8988T (cell line): ENCODE measurements at places on chromosomes 4 and X.

GRCh38 chr4:147848634-147849033, 116.7 kb downstream of the ARHGAP10 start:
- DNase-seq = no peak

DNA sequence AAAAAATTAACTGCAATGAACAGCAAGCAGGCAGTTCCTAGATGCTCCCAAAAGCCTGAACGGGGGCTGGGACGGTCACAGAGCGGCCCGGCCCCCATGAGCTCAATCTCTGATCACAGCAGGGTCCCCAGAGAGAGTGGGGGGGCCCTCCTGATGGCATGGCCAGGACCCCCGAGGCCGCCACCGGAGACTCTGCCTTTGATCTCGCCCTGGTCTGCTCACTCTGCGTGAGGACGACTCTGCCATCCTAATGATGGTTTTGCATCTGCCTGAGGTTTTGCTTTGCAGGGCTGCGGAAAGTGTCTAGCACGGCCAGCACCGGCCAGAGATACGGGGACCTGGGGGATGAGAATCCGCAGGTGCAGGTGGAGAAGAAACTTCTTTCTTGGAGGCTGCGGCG, 103.8 kb downstream of the SHOX start:
- DNase-seq = no peak

GRCh38 chr4:55358668-55359067, 12.6 kb downstream of the SRD5A3 start:
- no peak for DNase-seq

DNA sequence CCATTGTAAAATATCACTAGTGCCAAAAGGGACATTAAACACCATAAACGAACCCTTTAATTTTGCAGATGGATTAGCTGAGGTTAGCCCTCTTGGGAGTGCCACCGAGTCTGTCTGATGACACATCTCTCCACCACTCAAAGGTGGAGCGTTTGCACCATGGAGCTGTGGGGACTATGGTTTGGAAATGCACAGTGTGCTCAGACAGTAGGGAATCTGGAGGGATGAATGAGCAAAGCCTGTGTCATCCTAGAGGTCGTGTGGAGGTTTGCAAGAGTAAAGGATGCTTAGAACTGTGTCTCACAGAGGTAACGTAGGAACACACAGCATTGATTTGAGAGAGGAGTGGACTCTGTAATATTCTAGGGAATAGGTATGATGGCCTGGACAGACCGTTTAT, 93.7 kb downstream of the CLNK start:
- DNase-seq = no peak

DNA sequence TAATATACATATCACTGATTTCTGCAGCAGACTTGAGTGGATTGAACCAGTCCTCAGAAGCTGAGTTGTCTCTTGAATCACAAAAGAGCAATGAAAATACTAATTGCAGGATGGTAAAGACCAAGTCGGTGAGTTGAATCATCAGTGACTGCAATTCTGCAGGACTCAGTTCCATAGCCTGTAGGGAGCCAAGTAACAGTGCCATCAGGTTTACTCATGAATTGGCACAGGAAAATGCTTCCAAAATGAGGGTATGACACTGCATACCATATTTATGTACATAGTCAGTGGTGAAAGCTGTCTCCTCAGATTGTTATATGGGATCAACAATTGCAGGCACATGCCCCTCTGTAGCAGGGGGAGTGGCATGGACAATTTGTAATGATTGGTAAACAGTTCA, 192.8 kb downstream of the CCNG2 start:
- no peak for DNase-seq

DNA sequence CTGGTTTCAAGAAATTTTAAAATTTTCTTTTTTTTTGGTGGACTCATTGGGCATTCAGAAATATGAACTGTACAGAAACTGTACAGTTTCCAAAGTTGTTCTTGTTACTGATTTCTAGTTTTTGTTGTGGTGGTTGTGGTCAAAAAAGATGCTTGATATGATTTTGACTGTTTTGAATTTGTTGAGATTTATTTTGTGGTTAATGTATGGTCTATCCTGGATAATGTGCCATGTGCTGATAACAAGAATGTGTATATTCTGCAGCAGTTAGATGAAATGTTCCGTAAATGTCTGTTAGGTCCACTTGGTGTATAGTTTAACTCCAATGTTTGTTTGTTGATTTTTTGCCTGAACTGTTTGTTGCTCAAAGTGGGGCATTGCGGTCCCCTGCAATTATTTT, 127.6 kb upstream of the NUDT6 start:
- no peak for DNase-seq

DNA sequence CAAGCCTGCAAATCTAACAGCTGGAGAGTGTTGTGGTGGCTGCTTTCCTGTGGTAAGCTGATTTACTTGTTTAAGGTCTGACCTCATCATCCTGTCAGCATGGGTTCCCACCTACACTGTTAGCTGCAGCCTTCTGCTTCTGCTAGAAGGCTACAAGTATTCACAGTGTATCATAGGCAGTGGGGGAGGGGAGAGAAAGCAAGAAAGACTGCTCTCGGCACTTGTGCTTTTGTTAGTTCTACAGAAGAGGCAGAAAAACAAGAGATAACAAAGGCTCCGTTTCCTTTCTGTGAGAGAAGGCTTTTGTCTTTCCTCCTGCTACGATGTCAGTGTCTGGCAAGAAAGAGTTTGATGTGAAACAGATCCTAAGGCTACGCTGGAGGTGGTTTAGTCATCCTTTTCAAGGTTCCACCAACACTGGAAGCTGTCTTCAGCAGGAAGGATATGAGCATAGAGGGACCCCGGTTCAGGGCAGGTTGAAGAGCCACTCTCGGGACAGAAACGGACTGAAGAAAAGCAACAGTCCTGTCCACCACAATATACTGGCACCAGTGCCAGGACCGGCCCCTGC, at the start of gene KLHL4:
TSS of gene KLHL4 (plus strand) at position 232 of the 571 bp plus-strand sequence. CDS start at position 324, 92 bp downstream.
- DNase-seq = no peak

GRCh38 chrX:72107841-72108595, 23.7 kb downstream of the RTL5 start:
- DNase-seq = no peak

DNA sequence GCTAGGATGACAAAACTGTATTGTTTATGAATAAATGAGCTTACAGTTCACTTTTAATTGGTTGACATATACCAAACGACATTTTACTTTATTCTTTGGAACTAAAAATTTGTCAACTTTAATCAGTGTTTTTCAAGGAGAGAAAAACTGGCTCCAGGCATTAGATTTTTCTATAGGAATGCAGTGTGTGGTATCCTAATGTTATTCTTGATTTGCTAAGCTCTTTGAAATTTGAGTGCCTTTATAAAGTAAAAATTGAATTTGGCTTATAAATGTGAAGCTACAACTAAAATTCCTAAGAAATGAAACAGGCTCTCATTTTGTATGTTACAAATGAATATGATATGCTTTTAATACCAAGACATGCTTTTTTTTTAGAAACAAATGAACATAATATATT, 442.2 kb upstream of the TRAM1L1 start:
- no peak for DNase-seq

DNA sequence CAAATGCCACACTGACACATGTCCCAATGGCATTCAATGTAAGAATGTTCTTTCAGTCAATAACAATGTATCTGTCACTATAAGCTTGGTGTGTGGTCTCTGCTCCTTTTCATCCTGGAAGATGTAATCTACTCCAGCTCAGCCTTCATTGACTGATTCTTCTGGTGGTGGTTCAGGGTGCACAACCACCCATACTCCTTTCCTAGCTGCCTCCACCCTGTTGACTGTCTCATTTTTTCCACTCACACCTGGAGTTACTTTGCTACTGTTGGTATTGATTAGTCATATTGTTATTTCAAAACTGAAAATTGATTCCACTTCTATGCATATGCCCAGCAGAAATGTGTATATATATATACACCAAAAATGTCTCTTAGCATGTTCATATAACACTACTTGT, 140.5 kb downstream of the ASB9 start:
- DNase-seq = no peak

GRCh38 chrX:155998116-155998515, 620 bp downstream of the IL9R start:
- DNase-seq = no peak

DNA sequence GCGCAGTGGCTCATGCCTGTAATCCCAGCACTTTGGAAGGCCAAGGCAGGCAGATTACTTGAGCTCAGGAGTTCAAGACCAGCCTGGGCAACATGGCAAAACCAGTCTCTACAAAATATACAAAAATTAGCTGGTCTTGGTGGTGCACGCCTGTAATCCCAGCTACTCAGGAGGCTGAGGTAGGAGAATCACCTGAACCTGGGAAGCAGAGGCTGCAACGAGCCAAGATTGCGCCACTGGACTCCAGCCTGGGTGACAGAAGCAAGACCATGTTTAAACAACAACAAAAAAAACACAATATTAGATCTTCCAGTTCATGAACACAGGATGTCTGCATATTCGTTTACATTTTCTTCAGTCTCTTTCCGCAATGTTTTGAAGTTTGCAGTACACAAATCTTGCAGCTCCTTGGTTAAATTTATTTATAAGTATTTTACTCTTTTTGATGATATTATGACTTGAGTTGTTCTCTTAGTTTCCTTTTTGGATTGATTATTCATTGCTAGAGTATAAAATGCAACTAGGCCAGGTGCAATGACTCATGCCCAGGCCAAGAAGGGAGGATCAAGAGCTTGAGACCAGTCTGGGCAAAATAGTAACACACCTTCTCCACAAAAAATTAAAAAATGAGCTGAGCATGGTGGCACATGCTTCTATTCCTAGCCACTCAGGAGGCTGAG, 30.4 kb upstream of the ABCG2 start:
- no peak for DNase-seq
